ENCODE measurements at places on chromosomes 3 and 15.

- DNase-seq, result no peak
Observed at GRCh38 chr3:54710954-54711353, 216.9 kb downstream of the LRTM1 start.

DNA sequence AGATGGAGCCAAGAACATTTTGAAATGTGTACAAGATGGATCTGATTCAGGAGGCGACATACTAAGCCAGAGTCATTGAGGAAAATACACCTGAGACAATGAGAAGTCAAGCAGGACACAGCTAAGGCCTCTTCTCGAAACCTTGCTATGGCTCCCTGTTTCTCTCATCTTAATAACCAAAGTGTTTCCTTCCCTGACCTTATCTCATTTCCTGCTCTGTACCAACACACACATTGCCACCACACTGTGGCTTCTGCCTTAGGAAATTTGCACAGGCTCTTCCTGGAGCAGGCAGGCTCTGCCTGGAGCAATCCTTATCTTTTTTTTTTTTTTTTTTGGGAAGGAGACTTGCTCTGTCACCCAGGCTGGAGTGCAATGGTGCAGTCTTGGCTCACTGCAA, 36.6 kb downstream of the OXSM start:
- DNase-seq, result no peak

- peak; percentile 63 for DNase-seq
Observed at GRCh38 chr3:74267588-74268184, 346.8 kb downstream of the CNTN3 start.

DNA sequence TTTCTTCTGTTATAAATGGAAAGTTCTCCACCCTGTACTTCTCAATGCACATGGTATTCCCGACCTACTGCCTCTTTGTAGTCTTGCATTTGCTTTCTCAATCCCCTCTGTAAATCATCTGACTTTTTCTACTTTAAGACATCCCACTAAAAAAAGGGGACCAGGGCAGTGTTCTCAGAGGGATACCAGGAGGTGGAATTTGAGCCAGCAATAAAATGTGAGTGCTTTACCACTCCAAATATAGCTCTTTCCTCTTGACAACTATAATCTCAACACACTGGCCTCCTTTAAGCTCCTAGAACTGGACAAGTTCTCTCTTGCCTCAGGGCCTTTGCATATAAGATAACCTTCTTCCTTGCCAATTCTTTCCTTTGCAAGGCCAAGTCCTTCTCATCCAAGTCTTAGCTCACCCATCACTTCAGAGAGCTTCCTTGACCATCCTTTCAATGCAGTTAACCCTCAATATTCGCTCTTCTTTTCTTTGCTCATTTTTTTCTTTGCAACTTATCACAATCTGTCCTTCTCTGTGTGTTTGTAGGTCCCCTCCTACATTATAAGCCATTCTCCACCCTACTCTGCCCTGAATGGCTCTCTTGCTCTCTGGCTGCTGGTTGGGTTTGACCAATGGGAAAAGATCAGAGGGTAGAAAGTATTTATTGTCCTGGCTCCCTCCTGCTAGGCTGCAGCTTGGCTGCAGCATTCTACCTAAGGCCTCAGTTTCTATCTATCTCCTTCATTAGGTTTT, 93.4 kb downstream of the PRICKLE2 start:
- no peak for DNase-seq

GRCh38 chr3:162994165-162994564, 1497.6 kb downstream of the OTOL1 start:
- DNase-seq, result no peak

DNA sequence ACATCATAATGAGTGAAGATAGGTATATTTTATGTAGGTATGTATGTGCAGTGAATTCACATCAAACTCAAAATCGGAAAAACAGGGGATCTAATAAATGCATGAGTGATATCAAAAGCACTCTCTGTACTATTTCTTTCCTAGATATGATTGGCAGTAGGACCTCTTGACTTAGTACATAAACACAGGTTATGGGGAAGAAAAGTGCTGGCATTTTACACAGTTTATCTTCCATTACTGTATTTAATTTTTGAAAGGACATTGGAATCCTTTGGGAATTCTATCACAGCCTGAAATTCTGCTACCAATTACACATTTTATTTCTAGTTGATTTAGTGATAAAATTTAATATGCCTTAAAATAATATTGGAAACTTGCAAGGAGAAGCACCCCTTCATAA, 470.5 kb upstream of the ONECUT1 start:
- DNase-seq, result no peak

- DNase-seq, result no peak
Observed at GRCh38 chr15:92672102-92672501, 16.5 kb upstream of the FAM174B start.

- peak; percentile 63 for DNase-seq
Observed at GRCh38 chr3:188432802-188433520, 279.0 kb downstream of the LPP start.

DNA sequence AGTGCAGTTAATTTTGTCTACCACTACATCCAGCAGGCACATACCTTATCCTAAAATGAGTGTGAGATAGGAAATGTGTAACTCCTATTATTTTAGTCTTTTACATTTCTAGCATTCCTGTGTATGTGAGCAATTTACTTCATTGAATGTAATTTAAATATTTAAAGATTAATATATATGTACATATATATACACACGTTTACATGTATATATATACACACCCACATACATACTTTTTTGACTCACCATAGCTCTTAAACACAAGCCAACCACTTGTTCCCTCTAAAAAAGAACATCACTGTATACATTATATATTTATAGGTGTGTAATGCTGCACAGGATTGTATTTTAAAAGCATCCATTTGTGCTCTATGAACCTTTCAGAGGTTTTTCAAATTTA, 425.6 kb upstream of the NECTIN3 start:
- no peak for DNase-seq

DNA sequence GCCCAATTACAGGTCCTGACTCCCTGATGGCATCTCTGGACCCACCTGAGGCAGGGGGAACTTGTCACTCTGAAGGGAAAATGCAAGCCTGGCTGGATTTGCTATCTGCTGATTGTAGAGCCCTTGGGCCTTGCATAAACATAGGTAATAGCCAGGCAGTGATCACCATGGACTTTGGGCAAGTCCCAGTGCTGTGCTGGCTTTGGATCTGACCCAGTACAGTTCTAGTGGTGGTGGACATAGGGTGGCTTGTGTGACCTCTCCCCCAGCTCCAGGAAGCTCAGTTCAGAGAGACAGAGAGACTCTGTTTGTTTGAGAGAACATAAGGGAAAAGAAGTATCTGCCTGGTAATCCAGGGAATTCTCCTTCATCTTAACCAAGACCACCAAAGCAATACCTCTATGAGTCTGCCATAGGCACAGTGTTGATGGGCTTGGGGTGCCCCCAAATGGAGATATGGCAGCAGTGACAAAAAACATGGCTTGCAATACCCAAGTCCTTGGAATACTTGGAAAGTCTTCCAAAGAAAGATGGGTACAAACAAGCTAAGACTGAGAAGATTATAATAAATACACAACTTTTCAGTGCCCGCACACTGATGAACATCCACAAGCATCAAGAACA, 348.5 kb downstream of the PYDC2 start:
- DNase-seq, result peak; percentile 5

- DNase-seq, result no peak
Observed at GRCh38 chr3:30527720-30528119, 78.7 kb upstream of the TGFBR2 start.

GRCh38 chr3:126486360-126486847, 10.7 kb upstream of the ZXDC start:
- no peak for DNase-seq

GRCh38 chr3:180802837-180803236, 109.6 kb upstream of the FXR1 start:
- DNase-seq, result peak; percentile 25

- DNase-seq, result peak; percentile 31
Observed at GRCh38 chr3:12557473-12558100, 700 bp downstream of the MKRN2 start.

GRCh38 chr3:122232485-122232884, 49.0 kb downstream of the CASR start:
- DNase-seq, result no peak

DNA sequence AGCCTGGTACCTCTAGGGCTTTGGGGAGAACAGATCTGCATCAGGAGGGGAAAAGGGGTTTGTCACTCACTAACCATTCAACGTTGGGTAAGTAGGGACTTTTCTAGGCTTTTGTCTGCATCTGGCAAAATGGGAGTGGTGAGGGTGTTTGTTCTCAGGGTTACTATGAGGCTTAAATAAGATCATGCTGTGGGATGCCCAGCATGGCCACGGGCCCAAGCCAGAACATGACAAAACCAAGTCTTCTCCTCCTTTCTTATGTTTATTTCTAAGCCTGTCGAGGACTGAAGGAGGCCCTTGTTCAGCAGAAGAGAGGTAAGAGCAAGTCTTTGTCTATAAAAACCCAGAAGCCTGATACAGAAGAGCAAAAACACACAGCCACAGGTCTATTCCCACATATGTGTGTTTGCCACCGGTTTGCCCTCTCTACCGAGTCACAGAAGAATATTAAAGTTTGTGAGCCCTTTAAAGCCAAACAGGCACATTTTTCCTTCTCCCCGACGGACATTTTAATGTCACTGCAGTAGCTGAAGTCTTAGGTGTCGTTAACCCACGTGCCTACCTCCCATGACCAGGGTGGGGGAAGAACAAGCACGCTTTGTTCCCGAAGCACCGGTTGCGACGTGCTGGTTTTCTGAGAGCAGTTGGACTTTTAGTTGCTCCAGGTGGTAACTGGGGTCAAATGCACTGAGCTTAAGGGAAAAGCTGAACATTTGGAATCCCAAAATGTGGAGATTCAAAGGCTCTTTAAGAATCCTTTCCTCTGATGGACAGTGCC, 72.1 kb downstream of the NOX5 start:
- DNase-seq, result no peak

GRCh38 chr3:101518421-101518871, 5.4 kb upstream of the SENP7 start:
- DNase-seq, result peak; percentile 91

DNA sequence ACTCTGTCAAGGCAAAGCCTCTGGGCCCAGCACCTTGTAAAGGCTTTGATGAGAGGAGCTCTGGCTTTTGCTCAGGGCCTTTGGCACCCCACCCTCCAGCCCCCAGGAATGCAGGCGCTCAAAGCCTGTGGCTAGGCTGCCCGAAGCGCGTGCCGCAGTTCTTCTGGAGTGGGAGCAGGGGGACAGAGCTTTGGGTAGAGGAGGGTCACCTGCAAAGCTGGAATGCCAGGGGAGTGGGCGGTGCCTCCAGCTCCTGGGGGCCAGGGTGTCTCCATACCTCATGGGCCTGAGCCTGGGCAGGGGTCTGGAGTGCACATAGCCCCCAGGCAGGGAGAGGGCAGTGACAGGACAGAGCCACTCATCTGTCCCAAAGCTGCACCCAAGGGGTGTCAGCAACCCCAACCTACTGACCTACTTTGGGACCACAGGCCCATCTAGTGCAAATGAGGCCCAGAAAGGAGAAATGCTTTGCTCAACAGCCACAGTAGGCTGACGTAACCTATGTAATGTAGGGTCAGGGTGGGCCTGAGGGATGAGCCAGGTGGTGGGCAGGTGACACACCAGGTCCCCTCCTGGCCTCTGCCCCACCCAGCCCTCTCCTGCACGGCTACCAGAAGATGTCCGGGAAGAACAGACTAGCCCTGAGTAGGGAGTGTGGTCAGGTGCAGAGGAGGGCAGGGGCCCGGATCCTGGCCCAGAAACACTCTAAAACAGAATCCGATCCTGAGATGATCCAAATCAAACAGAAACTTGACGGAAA, 2.2 kb upstream of the CALML4 start:
- DNase-seq, result no peak

DNA sequence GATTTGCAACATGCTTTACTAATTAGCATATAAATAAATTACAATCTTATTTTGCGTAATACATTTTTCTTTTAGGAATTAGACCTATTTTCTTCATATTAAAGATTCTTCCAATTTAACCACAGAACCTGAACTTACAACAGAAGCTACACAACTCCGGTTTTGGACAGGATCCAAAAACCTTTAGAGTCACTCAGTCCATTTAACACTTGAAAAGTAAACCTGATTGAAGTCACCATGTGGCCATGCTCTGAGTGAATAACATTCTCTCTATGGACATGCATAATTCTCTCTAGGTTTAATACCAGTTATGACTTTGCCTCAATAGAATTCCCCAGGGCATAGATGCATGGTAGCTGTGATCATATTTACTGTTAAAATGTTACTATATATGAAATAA, 751.0 kb downstream of the VGLL3 start:
- DNase-seq, result no peak

Data from kidney tubule cell (primary cell).